GDM1 (cell line): ENCODE measurements at places on chromosomes 5 and 9.
A peak's percentile ranks its signal among the peaks of the same experiment; 100 is the strongest.

DNA sequence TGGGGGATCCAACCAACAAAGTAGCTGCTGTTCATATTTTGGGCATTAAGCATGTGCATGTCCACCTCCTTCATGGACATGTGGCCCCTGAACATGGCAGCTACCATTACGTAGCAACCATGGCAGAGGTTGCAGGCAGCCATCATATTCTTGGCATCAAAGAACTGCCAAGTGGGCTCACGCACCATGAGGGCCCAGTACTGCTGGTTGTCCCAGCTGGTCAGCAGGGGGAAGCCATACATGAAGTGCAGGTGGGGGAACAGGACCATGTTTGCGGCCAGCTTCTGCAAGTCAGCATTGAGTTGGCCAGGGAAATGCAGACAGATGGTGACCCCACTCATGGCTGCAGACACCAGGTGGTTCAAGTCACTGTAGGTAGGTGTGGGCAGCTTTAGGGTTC, 9.5 kb downstream of the MTAP start:
- no peak for DNase-seq

GRCh38 chr5:56588636-56589480, 226.5 kb upstream of the MAP3K1 start:
- DNase-seq, result no peak

DNA sequence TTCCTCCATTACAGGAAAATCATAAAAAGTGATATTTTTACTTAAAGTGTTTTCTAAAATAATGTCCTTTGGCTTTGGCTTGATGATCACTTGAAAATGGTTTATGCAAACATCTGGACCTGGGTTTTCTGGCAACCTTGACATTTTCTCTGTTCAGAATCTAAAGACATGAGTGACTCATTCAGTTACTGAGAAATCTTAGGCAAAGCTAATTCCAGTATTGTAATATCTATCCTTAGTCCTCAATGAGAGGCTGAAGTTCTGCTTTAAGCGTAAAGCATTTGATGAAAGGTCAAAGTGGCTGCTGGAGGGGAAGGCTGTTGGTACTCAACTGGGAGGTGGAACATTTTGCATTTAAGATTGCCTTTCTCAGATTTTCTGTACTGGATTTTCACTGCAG, 2.3 kb downstream of the MAN2A1 start:
- DNase-seq, result no peak

DNA sequence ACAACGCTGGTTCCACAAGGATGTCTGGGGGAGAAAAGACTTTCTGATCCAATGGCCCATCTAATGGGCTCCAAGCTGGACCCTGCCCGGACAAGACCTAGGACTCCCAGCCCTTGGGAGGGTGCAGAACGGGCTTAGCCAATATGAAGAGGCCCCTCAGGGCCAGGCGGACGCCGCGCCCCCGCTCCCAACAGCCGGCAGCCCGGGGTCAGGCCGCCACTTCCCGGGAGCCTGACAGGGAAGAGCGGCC, 493 bp downstream of the P4HA2 start:
- no peak for DNase-seq

DNA sequence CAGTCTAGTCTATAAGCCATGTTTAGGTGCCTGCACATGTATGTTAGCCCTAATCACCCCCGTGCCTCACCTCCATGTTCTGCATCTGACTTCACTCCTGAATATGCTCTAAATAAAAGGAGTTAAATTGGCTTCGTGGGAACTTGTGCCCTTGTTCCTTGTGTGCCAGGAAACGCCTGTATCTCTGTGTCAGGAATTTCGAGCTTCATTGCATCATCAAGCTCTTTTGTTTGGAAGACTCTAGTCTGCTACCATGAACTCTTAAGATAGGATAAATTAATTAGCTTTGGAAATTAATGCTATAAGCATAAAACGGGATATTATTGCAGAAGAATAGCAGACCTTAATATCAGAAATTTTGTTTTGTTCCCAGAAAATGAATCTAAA, 99.2 kb downstream of the ADCY2 start:
- DNase-seq, result no peak

DNA sequence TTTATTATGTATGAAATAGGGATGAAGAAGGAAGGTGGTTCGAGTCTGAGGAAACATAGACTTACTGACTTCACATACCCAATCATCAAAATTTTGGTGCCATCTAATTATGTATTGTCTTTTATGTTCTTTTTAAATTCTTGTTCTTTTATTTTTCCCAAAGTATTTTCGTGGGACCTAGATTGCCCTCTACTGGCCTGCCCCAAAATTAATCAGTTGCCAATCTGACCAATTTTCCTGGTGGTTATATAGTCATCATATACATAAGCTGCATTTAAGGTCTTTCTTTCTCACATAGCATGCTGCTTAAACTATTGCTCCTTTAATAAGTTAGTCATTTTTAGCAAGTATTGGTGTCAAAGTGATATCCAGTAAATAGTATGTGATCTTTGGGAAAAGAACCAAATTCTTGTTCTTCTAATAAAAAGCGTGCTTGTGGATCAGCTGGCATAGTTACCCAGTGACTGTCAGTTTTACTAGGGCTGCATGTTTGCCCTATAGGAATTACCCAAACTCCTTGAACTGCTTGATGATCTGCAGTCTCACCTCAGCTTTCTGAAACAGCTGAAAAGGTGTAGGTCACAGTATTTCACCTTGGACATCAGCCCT, 223.5 kb downstream of the SH3GL2 start:
- no peak for DNase-seq

GRCh38 chr5:158390577-158390976, 531.6 kb upstream of the CLINT1 start:
- no peak for DNase-seq

GRCh38 chr9:133696071-133696472, 42.1 kb downstream of the SARDH start:
- DNase-seq, result no peak

DNA sequence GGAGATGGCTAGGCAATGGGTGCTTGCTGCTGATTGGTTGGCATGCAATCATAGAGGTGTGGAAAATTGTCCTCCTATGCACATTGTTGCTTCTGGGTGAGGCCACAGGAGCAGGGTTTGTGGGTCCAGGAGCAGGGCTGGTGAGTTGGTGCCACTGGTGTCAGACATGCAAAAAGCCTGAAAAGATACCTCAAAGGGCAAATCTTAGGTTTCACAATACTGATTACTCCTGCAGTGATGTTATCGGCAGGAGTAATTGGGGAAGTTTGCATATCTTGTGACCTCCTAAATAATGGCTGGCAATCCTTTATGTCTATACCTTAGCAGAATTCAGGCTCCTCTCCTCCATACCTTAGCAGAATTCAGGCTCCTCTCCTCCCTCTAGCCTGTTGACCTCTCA, 25.2 kb downstream of the SLC25A48 start:
- no peak for DNase-seq

- DNase-seq, result no peak
Measured at GRCh38 chr5:113771483-113771882, 258.0 kb downstream of the YTHDC2 start.

- no peak for DNase-seq
Measured at GRCh38 chr9:124280176-124280691, 22.5 kb downstream of the NEK6 start.

- DNase-seq, result no peak
Measured at GRCh38 chr9:88824711-88825110, 166.6 kb upstream of the S1PR3 start.

DNA sequence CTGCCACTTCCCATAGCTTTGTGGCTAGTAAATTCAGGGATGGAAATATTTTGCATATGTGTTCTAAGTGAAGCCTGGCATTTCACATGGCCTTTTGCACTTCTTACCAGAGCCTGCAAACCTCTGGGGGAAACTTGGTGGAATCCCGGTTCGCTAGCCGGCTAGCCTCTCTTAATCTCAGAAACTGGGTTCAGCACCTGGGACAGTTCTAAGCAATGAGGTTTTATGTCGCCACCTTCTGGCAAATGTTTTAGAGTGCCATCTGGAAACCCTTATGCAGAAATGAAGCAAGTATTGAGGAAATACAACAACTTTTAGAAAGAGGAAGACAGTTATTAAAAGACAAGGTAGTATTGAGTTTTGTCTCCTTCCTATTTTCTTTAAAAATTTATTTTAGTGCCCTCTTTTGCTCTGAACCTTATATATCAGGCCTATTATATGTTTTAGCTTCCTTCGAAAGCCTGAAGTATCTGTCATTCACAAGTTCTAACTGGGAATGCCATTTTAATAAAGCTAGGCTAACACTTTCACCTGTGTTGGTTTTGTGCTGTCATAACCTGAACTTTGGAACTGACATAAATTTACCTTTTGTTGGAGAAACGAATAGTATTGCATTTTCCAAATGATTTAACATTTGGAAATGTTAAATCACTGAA, 963 bp upstream of the HTR1A start:
- DNase-seq, result peak; percentile 46

GRCh38 chr5:78511121-78511906, 137.3 kb downstream of the LHFPL2 start:
- peak; percentile 47 for DNase-seq

DNA sequence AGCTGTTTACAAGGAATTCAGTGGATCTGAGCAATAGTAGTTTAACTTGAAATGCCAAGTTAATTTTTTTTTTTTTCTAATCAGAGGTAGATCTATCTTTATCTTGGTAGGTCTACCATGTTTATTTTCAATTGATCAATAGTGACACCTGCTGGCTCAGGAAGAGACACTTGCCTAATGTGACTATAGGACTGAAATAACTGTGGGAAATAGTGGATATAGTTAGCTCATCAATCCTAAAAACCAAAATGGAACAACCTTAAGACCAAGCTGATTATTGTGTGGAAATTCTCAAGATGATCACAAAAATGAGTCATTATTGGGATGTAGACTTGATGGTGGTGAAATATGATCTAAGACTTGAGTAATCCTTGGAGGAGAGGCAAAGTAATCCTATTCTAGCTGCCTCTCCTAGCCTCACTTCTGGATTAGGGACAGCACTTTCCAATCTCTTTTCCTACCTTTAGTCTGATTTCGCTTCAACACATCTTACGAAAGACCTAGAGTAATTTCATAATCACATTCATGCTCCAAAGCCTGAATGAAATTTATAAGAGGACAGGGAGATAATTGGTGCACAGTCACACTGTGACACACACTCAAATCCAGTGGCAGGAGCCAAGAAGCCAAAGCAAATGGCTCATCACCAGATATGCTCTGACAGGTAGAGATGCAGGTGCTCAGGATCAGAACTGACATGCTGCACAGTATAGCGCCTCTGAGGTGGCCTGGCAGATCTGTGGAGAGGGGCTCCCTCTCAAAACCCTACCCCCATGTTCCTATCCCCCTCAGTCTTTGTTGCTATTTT, 156.3 kb downstream of the HMHB1 start:
- no peak for DNase-seq

DNA sequence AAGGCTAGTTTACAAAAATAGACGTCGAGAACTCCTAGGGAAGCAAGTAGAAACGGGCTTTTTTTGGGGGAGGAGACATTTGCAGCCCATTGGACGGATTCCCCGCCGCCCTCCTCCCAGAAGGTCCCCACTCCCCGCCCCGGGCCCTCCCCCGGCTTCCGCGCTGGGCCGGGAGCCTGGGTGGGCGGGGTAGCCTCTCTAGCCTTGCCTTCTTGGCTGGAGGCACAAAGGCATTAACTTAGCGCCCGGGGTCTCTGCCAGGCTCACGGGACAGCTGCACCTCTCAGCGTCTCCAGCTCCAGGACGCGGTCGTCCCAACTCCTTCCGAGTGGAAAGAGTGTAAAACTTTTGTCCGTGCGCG, at the start of gene DMRTA1:
Gene DMRTA1 (plus strand): TSS at position 236 of the 361 bp plus-strand sequence. CDS start 242 bp downstream, outside the sequence.
- DNase-seq, result no peak

- DNase-seq, result no peak
Measured at GRCh38 chr5:40681363-40682153, 1.8 kb downstream of the PTGER4 start.

DNA sequence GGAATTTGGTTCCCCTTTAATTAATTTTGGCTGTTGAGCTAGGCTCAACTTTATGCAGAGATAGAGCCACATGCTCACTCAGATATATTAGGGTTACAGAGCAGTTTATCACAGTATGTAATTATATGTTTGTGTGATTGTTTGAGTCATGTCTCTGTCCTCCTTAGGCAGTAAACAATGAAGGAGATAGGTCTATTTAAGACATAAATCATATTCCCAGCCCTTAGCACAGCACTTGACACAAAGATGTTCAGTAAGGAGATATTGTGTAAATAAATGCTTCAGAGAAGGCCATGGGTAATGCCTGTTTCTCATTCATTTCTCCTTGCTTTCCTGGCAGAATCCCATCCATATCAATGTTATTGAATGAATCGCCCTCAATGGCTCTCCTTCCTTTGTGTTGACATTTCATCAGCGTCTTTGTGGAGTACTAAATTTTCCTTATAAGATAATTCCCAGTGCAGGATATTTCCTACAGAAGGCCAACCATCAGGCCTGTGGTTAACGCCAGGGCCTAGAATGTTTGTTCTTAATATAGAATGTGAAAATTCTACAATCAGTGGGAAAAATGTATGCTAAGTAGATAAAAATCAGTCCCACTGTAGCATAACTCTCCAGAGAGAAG, 408.0 kb downstream of the EBF1 start:
- DNase-seq, result no peak

DNA sequence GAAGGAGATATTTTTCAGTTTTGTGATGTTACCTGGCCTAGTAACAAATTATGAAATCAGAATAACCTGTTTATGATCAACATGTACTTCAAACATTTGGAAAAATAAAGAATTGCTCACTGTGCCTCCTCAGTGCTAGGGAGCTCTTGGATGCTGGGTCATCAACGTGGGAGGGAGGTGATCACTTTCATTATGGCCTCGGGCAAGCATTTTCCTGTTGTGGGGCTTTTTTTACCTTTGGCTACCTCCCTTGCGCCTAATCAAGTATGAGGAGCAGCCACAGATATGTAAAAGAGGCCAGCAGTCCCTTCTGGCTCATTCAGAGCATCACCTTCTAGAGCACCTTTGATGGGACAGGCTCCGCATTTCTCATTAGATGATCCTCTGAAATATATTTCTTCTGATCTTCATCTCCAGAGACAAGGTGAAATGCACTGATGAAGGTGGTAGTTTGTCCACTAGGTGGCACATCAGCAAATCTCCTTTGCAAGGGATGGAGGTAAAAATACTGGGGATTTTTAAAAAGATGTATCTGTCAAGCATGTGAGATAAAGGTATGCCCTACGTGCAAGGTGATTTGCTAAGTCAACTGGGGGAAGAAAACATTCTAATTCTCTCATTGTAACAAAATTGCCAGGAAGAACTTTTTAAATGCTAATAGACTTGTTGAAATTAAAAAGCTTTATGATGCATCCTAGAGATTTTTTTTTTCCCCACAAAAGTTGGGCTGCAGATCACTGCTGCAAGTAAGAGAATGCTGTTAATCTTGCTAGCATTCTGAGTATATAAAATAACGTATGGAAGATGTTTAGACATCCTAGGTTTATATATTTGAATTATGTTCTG, 218.2 kb downstream of the MAST4 start:
- peak; percentile 13 for DNase-seq
